Activated CD8-positive, alpha-beta T cell treated with anti-CD3 and anti-CD28 coated beads, Interleukin-2, amount 10 ng/mL, durations not matched to agents 7 days and 5 days (primary cell): ENCODE measurements at places on chromosomes 12 and 14. TPM values are rescaled to one million over a fixed set of nuclear protein-coding genes. Genes with fewer than 3 reads are reported as not detected.

DNA sequence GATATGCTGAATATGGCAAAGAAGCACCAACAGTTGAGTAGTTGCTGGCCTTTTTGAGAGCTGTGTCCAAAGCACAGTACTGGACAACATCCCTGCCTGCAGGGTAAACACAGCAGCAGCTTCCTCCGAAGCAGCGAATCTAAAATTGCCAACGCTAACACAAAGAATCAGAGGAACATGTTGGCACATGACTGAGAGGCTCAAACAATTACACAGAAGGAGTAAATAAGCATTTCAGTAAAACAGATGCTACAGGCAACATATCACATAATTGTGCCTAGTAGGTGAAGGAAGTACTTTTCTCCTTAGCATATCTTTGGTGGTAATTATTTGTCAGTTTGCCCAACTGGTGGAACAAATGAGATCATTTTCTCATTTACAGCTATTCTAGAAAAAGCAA, 52.1 kb downstream of the KICS2 start:
- H3K27me3 ChIP-seq: no peaks in the 10 kb centered on the region
- no peaks in the 10 kb centered on the region for H3K36me3 ChIP-seq
- no peak overlapping the region for H3K27ac ChIP-seq

GRCh38 chr14:88327497-88327896, 4.4 kb upstream of the KCNK10 start:
- H3K27ac ChIP-seq: no peak overlapping the region
- H3K27me3 ChIP-seq: peaks cover 56% of the 10 kb centered on the region
- no peaks in the 10 kb centered on the region for H3K36me3 ChIP-seq
- H3K4me1 ChIP-seq: peaks cover 8% of the 10 kb centered on the region
- no peak overlapping the region for H3K4me3 ChIP-seq

The MYH6 gene
- total RNA-seq: not detected

The FGF23 gene
- not detected for total RNA-seq

DNA sequence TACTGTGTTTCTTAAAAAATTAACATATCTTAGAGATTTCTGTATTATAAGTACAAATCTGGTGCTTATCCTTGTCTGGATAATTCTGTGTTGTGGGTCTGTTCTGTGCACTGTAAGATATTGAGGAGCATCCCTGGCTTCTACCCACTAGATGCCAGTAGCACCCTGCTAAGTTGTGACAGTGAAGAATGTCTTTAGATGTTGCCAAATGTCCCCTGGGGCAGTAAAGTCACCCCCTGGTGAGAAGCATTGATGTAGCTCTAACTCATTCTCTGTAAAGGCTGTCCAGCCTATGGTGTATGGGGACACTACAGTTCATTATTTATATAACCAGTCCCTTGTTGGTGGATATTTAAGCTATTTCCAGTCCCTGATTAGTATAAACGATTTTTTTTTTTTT, 31.4 kb downstream of the MAP1LC3B2 start:
- H3K4me1 ChIP-seq: peaks cover 36% of the 10 kb centered on the region
- peaks cover 8% of the 10 kb centered on the region for H3K27me3 ChIP-seq
- H3K27ac ChIP-seq: no peak overlapping the region
- H3K36me3 ChIP-seq: no peaks in the 10 kb centered on the region
- no peak for DNase-seq
- no peak overlapping the region for H3K4me3 ChIP-seq

GRCh38 chr14:91570021-91570420, 59.9 kb upstream of the PPP4R3A start:
- H3K4me1 ChIP-seq: peaks cover 13% of the 10 kb centered on the region
- no peaks in the 10 kb centered on the region for H3K36me3 ChIP-seq
- H3K27ac ChIP-seq: no peak overlapping the region
- peaks cover 24% of the 10 kb centered on the region for H3K27me3 ChIP-seq
- no peak overlapping the region for H3K4me3 ChIP-seq
- DNase-seq: no peak

GRCh38 chr12:113852695-113853490, 113.2 kb downstream of the RBM19 start:
- DNase-seq: no peak
- no peaks in the 10 kb centered on the region for H3K36me3 ChIP-seq
- no peaks in the 10 kb centered on the region for H3K4me1 ChIP-seq
- H3K27me3 ChIP-seq: no peaks in the 10 kb centered on the region

- H3K4me1 ChIP-seq: no peaks in the 10 kb centered on the region
- no peaks in the 10 kb centered on the region for H3K27me3 ChIP-seq
- no peak overlapping the region for H3K27ac ChIP-seq
- H3K36me3 ChIP-seq: no peaks in the 10 kb centered on the region
These were observed 32.9 kb upstream of the EEA1 start for GRCh38 chr12:92961949-92962348.

The NTN4 gene
- not detected for total RNA-seq

The RASSF9 gene
- total RNA-seq: not detected

GRCh38 chr12:53193985-53194716, 12.9 kb downstream of the ITGB7 start:
- no peak overlapping the region for H3K4me3 ChIP-seq
- peaks cover 53% of the 10 kb centered on the region for H3K4me1 ChIP-seq
- H3K27me3 ChIP-seq: no peaks in the 10 kb centered on the region

GRCh38 chr12:95185854-95186253, 31.4 kb downstream of the FGD6 start:
- no peak overlapping the region for H3K4me3 ChIP-seq
- H3K36me3 ChIP-seq: no peaks in the 10 kb centered on the region
- no peaks in the 10 kb centered on the region for H3K27me3 ChIP-seq

- no peaks in the 10 kb centered on the region for H3K36me3 ChIP-seq
- H3K27me3 ChIP-seq: no peaks in the 10 kb centered on the region
- no peak for DNase-seq
- no peak overlapping the region for H3K27ac ChIP-seq
- H3K4me1 ChIP-seq: peaks cover 6% of the 10 kb centered on the region
- no peak overlapping the region for H3K4me3 ChIP-seq
These were observed 133.2 kb downstream of the SCARB1 start for GRCh38 chr12:124730455-124730932.

- H3K27me3 ChIP-seq: no peaks in the 10 kb centered on the region
- peaks cover 23% of the 10 kb centered on the region for H3K36me3 ChIP-seq
- peak overlapping the region; percentile 88 for H3K27ac ChIP-seq
- peak; percentile 59 for DNase-seq
- H3K4me1 ChIP-seq: peaks cover 54% of the 10 kb centered on the region
These were observed 19.4 kb downstream of the TMEM116 start for GRCh38 chr12:111993292-111994150.

DNA sequence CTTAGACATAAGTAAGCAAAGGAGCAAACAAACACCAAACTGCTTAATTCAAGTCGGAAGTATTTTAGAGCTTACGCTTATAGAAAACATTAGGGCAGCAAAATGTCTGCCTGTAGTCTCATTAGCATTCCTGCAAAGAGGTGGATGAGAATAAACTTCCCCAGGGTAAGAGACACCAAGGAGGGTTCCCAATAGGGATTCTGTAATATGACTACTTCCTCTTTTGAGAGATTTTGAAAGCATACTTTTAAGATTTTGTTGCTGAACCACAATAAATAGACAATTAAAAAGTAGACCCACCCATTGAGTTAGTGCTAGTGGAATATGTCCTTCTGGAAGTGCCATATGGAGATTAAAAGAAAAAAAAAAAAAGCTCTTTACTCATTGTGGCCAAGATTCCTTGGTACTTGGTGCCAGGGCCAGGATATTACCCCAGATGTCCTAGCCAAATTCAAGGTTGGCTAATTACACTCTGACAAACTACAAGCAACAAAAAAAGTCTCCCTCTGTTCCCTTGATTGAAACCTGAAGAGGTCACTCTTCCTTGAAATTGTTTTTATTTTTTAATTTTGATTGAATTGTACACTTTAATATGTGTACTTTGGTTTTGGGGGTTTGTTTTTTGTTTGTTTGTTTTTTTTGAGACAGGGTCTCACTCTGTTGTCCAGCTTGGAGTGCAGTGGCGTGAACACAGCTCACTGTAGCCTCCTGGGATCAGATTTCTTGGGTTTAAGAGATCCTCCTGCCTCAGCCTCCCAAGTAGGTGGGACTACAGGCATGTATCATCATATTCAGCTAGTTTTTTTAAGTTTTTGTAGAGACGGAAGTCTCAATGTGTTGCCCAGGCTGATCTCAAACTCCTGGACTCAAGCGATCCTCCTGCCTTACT, 8.7 kb downstream of the CLIP1 start:
- no peak for DNase-seq
- H3K36me3 ChIP-seq: peaks cover 12% of the 10 kb centered on the region
- H3K27me3 ChIP-seq: no peaks in the 10 kb centered on the region
- H3K4me1 ChIP-seq: peaks cover 23% of the 10 kb centered on the region

- peaks cover 12% of the 10 kb centered on the region for H3K4me1 ChIP-seq
- H3K4me3 ChIP-seq: no peak overlapping the region
- no peaks in the 10 kb centered on the region for H3K27me3 ChIP-seq
- no peak for DNase-seq
- H3K36me3 ChIP-seq: peaks cover 2% of the 10 kb centered on the region
- no peak overlapping the region for H3K27ac ChIP-seq
These were observed 2.0 kb downstream of the CRY1 start for GRCh38 chr12:107091381-107091780.

DNA sequence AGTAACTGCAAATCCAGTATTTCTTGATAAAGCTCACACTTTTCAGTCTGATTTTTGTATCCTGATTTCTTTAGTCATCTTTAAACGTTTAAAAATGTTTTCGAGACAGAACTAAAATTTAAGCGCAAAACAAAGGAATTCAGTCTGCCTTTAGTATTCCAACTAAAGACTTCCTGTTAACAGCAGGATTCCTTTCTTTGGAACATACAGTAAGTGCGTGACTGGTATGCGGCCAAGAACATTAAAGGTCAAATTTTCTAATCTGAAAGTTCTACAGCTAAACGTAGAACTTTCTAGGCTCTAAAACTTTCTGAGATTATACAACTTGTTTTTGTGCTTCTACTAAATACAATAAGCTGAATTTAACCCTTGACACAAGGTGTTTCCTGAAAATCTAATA, 9.9 kb downstream of the SAV1 start:
- DNase-seq: no peak
- H3K27me3 ChIP-seq: no peaks in the 10 kb centered on the region
- H3K36me3 ChIP-seq: no peaks in the 10 kb centered on the region
- H3K27ac ChIP-seq: no peak overlapping the region
- H3K4me3 ChIP-seq: no peak overlapping the region

The SRRM4 gene
- not detected for total RNA-seq

GRCh38 chr14:56821177-56821576, 10.9 kb upstream of the OTX2 start:
- peaks cover 30% of the 10 kb centered on the region for H3K27me3 ChIP-seq
- no peaks in the 10 kb centered on the region for H3K36me3 ChIP-seq
- peaks cover 3% of the 10 kb centered on the region for H3K4me1 ChIP-seq
- DNase-seq: no peak
- H3K27ac ChIP-seq: no peak overlapping the region

The CORO1C gene
- total RNA-seq: 66.3 TPM

DNA sequence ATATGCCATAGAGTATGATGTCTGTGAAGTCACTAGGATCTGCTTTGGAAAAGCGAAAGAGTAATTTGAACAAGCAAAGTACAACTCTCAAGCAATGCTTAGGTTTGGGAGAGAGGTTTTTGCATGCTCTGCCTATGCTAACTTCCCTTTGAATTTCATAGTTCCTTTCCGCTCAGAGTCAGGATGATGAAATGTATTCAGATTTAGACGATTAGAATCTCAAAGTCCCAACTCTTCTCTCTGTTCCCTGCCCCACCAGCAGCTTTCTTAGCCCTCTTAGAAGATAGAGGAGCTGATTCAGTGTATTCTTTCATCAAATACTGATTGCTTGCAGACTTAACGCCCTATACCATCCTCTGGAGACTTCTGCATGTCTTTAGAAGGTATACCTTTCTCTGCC, 11.5 kb downstream of the RAB5B start:
- no peaks in the 10 kb centered on the region for H3K27me3 ChIP-seq
- no peak overlapping the region for H3K4me3 ChIP-seq
- no peak for DNase-seq
- no peak overlapping the region for H3K27ac ChIP-seq

The TIMM9 gene
- total RNA-seq: 34.6 TPM

The GLS2 gene
- 1.1 TPM for total RNA-seq

DNA sequence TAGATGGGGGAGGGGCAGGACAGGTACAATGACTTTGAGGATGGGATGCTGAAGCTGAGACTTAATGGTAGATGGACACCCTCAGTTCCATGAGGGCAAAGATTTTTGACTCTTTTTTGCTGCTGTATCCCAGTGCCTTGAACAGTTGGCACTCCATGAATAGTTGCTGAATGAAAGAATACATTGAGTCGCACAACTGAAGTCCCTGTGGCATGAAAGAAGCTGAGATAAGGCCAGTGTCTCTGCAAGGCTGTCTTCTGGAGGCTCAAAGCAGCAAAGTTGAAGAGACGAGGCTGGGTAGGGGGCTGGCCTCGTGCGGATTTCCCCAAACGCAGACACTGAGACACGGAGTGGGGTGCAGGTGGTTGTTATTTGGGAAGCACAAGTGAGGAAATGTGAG, 179.3 kb downstream of the ADCK1 start:
- H3K36me3 ChIP-seq: no peaks in the 10 kb centered on the region
- H3K4me3 ChIP-seq: no peak overlapping the region
- H3K4me1 ChIP-seq: no peaks in the 10 kb centered on the region
- H3K27ac ChIP-seq: no peak overlapping the region
- DNase-seq: no peak

The OTX2 gene
- total RNA-seq: not detected

- peaks cover 29% of the 10 kb centered on the region for H3K4me1 ChIP-seq
- H3K4me3 ChIP-seq: peak overlapping the region; percentile 67
- peaks cover 47% of the 10 kb centered on the region for H3K27me3 ChIP-seq
- no peak overlapping the region for H3K27ac ChIP-seq
- DNase-seq: peak; percentile 41
- H3K36me3 ChIP-seq: no peaks in the 10 kb centered on the region
These were observed 899 bp upstream of the KCNH3 start for GRCh38 chr12:49537752-49538509.

DNA sequence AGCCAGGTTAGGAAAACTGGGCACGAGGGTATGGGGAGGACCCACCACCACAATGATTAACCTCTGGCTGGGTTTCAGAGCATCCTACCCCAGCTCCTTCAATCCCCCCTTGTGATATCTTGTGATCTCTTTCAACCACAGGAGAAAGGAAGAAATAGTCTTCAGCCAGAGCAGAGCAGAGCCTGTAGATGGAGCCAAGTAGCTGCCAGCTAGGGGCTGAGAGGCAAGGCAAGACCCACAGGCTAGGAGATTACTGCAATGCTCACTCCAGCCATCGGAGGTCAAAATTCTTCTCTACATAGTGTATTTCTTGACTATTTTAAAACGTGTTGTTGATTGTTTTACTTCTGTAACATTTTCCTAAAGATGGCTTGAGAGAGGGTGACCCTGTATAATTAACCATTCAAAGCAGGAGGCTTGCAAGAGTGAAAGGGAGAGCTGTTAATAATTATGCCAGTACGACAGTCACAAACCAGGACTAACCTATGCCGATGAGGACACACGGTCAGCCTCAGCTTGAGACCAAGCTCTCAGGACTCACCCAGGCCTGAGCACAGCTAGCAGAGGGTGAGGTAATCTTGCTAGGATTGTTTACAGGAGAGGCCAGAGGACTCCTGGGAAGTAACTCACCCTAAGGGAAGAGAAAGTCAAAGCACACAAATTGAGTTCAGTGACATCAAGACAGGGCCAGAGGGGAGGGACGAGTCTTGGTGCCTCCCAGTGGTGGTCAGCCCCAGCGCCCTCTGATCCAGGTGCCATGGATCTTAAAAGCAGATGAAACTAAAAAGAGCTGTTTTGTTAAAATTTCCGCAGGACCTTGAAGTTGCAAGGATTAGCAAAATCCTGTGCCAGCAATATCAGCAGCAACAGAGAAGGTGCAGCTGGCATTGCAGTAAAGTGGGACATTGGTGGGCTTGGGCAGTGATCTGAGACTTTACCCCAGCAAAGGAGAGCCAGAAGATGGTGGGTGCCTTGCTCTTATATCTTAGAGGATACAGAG, 29.8 kb upstream of the CDKN3 start:
- H3K27me3 ChIP-seq: peaks cover 25% of the 10 kb centered on the region
- H3K27ac ChIP-seq: no peak overlapping the region
- peak; percentile 39 for DNase-seq
- no peak overlapping the region for H3K4me3 ChIP-seq
- peaks cover 6% of the 10 kb centered on the region for H3K4me1 ChIP-seq
